ENCODE measurements at places on chromosomes 5 and 9.
A peak's percentile ranks its signal among the peaks of the same experiment; 100 is the strongest.

DNA sequence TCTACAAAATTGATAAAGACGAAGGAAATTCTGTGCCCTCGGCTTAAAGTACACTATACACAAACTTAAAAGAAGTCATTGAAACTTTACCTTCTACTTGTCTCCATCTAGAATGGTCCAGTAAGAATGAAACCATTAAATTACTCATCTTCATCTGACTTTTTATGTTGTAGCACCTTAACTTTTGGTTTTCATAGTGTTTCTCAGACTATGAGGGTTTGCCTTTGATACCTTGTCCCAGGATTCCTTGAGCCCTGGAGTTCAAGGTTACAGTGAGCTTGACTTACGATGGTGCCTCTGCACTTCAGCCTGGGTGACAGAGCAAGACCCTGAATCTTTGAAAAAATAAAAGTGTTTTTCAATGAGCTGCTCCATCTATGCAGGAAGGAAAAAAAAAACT is 132.2 kb downstream of the CDC42SE2 start:
- no peak for DNase-seq

GRCh38 chr5:179370490-179371120 is 25.3 kb upstream of the ADAMTS2 start:
- no peak for DNase-seq

DNA sequence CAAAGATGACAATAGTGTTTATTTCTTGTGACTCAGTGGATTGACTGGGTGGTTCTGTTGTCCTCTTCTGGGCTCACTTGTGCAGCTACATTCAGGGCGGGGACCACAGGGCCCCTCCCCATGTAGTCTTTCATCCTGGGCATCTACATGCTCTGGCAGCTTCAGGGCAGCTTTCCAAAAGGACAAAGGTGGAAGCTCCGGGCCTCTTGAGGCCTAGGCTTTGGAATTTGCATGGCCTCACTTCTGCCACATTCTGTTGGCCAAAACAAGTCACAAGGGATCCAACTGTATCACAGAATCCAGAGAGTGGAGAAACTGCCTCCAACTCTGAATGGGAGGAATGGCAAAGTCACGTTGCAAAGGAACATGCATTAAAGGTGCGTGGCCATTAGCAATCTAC is 64.3 kb downstream of the ARHGAP26 start:
- DNase-seq: no peak

DNA sequence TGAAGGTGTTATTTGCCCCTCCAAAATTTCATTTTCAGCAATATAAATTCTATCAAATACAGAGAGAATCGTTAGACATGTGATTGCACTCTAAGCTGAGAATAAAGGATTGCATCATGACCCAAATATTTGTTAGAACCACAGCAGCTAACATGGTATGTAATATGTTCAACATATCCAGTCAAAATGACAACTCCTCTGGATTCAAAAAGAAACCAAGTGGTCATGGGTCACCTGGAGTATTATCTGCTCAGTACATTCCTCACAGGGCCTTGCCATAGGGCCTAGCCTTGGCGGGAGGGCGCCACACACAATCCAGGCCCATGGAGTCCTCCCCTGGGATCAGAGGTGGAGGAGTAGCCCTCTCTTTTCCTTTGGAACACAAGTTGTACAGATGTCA is 179.2 kb downstream of the HSD17B3 start:
- DNase-seq: no peak

- DNase-seq: peak; percentile 75
Measured at GRCh38 chr5:176541338-176542134, 4.3 kb upstream of the RNF44 start.

- no peak for DNase-seq
Measured at GRCh38 chr9:36301227-36301626, 43.0 kb upstream of the GNE start.

- DNase-seq: no peak
Measured at GRCh38 chr5:147216552-147217154, 18.2 kb upstream of the STK32A start.

DNA sequence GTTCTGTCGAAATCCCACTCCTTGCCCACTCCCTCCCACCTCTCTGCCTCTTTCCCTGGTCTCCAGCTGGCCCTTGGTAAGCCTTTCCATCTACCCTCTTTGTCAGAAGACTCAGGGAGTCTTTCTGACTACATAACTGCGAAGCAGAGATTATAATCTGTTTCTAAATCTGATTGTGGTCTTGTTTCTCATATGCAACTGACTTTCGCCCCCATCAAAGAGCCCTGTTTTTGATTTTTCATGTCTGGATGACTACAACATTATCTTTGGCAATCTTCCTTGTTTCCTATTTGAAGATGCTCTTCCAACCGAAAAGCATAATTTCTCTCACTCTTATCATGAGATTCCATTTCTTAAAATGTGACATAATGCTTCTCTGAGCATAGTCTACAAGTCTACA is 218.2 kb upstream of the ADAMTSL1 start:
- no peak for DNase-seq

- DNase-seq: peak; percentile 32
Measured at GRCh38 chr9:37920471-37921167, 16.7 kb upstream of the SLC25A51 start.

DNA sequence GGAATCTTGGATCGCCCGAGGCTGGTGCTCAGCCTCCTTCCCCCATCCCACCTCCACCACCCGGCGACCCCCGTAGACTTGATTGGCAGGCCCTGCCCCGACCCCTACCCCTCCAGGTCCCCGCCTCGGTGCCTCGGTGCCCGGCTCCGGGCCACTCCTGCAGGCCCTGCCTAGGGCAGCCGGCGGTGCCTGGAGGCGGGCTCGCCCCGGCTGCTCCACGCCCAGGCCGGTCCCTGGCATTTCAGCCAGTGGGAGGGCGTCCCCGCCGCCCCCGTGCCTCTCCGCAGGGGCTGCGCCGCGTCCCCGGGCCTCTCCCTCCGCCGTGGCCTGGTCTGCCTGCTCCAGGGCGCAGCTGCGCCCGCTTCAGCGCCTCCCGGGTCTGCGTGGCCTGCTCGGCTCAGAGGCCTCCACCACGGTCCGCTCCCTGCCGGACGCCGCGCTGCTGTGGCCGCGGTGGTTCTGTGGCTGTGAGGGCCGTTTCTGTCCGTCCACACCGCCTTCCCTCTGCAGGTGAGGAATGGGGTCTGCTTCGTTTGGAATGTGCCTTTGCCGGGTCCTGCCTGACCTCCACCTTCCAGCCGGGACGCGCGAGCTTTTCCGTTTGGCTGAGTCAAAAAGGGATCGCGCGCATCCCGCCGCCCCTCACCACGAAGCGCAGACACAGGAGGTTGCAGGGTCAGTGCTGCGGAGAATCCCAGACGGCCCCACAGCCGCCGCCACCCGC is 48.3 kb upstream of the IRX4 start:
- DNase-seq: no peak

DNA sequence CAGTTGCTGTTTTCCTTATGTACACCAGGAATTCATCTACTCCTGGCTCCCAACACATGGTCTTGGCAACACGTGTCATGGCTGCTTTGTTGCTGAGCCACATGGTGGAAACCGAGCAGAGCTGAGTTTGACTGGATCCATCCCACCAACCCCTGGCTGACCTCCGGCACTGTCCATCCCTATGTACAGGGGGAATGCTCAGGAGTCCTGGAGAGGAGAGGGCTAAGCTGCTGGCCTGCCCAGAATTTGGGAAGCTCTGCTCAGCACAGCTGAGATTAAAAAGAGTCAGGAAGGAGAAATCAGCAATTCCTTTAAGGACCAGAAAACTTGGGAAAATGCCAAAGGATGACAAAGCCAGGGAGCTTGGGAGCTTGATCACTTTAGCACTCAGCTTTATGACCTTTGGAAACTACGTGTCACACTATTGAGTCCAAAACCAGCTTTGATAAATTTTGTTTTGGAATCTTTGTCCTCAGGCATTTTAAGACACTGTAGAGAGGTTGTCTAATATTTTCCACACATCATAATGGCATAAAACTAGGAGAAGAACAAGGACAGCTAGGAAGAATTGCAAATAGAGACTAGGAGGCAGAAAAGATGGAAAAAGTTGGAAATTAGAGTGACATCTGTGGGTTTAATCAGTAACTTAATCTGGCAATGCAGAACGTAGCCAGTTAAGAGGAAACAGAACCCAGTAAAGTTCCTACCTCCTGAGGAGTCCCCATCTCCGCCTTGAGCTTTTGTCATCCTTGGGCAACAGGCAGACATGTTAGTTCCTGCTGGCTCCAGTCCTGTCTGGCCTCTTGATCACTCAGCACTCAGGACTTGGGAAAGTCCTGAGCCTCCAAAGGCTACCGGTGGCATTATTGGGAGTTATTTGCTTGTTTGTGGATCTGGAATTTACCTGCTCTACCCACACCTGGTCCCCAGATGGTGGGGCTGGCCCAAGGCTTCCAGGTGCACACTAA is 62.5 kb upstream of the PLPP1 start:
- DNase-seq: no peak

DNA sequence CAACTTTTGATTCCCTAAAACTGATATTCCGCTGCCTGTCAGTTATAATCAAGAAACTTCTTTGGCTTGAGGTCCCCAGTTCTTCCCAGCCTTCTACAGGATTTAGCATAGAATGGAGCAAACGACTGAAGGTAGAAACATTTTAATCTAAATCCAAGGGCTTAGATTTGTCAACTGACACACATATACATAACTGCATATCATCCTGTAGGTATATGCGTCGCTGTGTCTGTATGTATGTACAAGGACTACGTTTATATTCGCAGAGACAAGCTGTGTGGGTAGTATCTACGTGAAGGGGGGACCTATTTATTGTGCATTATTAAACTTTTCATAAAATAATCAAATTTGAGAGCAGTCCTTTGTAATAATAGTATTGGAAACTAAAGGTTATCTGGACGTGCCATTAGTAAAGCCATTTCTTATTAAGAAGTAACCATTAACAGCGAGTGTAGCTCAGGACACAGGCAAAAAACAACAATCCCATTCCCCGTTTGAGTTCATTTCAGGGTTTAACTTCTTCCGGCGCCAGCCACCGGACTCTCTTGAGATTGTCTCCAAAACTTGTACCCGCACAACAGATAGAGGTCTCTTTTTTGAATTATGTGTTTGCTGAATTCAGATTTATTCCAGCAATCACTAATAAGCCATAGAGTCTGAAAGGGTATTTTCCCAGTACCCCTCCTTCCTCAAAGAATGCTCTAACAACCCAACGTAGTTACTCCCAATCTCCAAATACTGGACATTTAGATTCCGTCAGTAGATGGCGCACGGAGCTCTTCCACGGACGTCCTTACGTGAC is 2.1 kb upstream of the MLLT3 start:
- DNase-seq: peak; percentile 50

- DNase-seq: peak; percentile 5
Measured at GRCh38 chr9:116686693-116687073, 422 bp upstream of the TRIM32 start.

GRCh38 chr5:39399135-39400036 is 25.4 kb downstream of the DAB2 start:
- no peak for DNase-seq

DNA sequence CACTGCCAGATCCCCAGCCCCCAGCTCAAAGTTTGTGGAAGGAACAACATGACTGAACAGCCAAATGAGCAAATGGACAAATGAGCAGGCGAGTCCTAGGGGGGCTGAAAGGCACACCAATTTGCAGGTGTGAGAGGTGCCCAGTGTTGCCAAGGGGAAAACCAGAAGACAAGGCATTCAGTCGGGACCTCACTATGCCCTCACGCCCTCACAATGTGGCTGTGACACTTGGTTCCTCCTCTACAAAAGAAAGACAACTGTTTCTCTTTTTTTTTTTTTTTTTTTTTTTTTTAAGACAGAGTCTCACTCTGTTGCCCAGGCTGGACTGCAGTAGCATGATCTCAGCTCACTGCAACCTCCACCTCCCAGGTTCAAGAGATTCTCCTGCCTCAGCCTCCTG is 28.0 kb downstream of the TNIP1 start:
- DNase-seq: no peak

DNA sequence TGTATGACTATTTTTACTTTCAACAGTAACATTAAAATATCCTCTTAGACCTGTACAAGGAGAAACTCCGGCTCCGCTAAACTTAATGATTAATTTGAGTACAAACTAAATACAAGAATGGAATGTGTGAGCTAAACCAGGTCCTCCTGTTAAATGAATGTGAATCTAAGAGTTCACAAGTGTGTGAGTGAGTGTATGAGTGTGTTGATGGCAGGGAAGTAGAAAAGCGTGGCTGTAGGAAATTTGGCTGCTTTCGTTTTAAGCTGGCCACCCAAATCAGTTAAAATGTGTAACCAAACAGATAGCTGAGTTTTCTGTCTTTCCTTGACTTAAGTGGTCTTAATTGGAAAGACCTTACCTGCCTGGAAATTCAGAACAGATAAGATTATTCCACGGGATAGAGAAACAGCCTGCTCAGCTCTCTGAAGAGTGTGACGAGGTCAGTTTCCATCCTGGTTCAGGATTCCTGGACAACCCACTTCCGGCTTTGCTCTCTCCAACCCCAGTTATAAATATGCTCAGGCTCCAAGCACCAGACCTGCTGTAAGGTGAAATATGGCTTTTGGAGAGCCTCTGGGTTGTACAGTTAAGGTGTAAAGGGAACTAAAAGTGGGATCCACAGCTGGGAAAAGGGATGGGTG is 908.6 kb upstream of the EDIL3 start:
- no peak for DNase-seq

All from activated CD4-positive, alpha-beta T cell treated with anti-CD3 and anti-CD28 coated beads for 48 hours (primary cell).